ENCODE measurements at places on chromosomes 4 and X. TPM values are rescaled to one million over a fixed set of nuclear protein-coding genes. Genes with fewer than 3 reads are reported as not detected.

Gene NPY2R
- total RNA-seq = under 0.01 TPM

Gene TMEM154
- total RNA-seq = 11.1 TPM

Gene CNOT6L
- total RNA-seq = 10.3 TPM

Gene UGT2A1
- not detected for total RNA-seq

Gene HERC6
- 2.9 TPM for total RNA-seq

Gene CYTL1
- total RNA-seq = 0.37 TPM

Gene CENPVL2
- total RNA-seq = under 0.01 TPM

Gene TAF7L
- 0.37 TPM for total RNA-seq
